Fibroblast of mammary gland (primary cell): ENCODE measurements at places on chromosomes 1 and 21.

DNA sequence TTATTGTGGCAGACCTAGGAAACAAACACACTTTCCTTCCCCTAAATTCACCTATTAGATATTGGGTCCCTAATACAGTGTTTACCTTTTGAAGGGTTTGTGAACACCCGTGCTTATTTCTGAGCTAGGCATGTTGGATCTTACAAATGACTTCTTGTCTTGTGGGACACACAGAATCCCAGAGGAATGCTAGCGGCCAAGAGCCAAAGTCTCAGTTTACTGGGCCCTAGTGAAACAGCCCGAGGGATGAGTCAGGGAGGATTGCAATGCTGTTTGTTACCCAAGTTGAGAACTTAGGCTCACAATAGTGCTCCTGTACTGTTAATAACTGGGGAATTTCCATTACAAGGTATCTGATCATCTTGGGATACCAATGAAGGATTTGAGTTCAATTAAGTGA, 100.1 kb upstream of the AKT3 start:
- DNase-seq, result peak; percentile 82

DNA sequence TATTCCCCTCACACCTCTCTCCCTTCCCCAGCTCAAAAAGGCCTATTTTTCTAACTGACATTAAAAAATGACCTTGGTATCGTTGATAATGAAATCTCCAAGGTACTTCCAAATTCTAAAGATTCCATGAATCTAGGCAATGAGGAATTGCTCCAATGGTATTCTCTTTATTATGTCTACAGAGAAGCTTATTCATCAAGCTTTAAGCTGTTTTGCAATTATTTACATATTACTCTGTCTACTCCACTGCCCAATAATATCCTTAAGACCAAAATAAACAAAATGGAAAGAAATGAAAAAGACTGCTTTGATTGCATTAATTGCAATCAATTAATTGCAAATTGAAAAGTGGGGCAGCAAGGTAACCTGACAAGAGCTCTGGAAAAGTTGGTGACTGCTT, 7.9 kb downstream of the PLPP3 start:
- no peak for DNase-seq

- no peak for DNase-seq
These were observed 35.9 kb downstream of the FCER1A start for GRCh38 chr1:159338018-159338417.

DNA sequence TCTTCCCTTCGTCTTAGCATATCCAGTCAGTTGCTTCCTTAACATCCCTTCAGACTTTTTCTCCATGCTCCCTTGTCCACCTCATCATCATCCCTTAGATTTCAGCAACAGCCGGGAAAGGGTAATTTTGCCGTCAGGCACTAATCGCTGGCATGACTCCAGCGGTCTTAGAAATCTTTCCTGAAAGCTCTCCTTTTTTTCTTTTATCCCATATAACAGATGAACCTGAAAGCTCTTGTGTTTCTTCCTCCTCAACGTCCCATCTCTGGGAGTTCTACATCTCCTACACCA, 10.4 kb upstream of the BOLA1 start:
- peak; percentile 62 for DNase-seq

- no peak for DNase-seq
These were observed 610 bp downstream of the RBM8A start for GRCh38 chr1:145926686-145927062.

DNA sequence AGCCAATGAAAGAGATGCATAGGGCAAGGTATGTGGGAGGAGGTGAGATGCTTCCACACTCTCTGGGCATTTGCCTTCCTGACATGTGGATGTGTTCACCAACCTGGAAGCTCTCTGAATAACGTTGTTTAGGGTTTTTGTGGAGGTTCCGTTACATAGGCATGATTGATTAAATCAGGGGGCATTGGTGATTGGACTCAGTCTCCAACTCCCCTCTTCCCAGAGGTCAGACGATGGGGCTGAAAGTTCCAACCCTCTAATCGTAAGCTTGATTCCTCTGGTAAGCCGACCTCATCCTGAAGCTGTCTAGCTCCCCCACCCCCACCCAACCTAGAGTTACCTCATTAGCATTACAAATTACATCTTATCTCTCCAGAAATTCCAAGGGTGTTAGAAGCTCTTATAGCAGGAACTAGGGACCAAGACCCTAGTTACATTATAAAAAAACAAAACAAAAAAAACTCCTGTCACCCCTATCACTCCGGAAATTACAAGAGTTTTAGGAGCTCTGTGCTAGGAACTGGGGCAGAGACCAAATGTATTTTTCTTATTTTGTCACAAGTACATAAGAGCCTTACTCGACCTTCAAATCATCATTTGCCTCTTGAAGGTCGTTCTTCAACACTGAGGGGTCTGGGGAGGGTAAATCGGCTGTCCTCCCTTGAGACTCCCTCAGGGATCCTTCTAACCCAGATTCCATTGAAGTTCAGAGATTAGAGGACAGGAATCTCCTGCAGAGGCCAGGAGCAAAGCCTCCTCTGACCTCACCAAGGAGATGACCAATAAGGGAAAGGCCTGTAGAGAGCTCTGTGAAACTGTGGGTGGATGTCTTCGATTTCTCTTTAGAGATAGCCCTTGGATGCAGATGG, 58.2 kb downstream of the DNTTIP2 start:
- DNase-seq, result no peak

GRCh38 chr1:90969241-90969640, 52.6 kb downstream of the ZNF644 start:
- DNase-seq, result no peak

- no peak for DNase-seq
These were observed 633.1 kb upstream of the CHRM3 start for GRCh38 chr1:238753252-238753651.

- DNase-seq, result no peak
These were observed 75.7 kb upstream of the LAMC2 start for GRCh38 chr1:183110326-183110880.

GRCh38 chr1:18320051-18320450, 160.7 kb upstream of the KLHDC7A start:
- DNase-seq, result no peak

GRCh38 chr1:117610036-117610435, 4.2 kb downstream of the TENT5C start:
- DNase-seq, result no peak

DNA sequence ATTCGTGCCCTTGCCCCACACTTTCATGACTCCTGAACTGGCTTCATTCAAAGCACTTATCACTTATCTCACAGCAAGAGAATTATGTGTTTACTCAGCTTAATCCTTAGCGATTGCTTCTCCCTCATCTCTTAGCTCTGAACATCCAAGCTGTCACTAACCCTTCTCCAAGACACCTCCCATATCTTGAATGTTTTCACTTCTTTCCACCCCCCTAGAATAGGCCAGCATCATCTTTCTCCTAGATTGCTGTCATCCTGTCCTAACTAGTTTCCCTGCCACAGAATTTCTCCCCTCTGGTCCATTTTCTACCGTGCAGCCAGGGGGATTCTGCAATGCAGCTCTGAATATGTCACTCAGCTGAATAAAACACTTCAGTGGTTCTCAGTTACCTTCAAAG, 68.6 kb upstream of the SPATA6 start:
- no peak for DNase-seq

DNA sequence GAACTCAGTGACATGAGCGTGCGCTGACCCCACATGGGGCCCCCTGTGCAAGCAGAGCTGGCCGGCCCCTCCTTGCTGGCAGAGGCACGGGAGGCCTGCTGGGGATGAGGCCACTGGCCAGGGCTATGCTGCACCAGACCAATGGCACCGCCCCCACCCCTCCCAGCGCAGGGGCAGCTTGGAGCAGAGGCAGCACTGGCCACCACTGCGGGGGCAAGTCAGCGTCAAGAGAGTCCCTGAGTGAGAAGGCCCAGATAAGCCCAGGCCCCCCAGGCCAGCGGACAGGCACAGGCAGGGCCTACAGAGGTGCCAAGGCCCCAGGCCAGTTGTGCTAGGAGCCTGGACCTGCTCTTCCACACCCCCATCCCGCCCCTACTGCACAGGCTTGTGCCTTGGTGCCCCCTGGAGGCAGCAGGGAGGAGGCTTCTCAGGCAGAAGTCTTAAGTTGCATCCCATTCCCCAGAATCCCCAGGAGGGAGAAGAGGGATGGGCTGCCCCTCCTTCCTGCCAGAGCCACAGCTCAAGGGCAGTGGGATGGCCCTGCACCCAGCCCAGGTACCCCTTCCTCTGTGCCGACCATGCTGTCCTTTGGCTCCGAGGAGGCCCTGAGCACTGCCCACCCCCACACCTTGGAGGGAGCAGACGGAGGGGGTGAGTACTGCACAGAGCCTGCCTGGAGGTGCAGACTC, 35.8 kb downstream of the EPHX1 start:
- peak; percentile 83 for DNase-seq

GRCh38 chr1:221865808-221866207, 123.9 kb upstream of the DUSP10 start:
- DNase-seq, result peak; percentile 98

- no peak for DNase-seq
These were observed 123.2 kb downstream of the MAB21L3 start for GRCh38 chr1:116234429-116234828.

GRCh38 chr21:46392921-46393320, 65.8 kb upstream of the DIP2A start:
- peak; percentile 94 for DNase-seq

GRCh38 chr1:154989195-154989860, 4.1 kb upstream of the LENEP start:
- DNase-seq, result no peak

DNA sequence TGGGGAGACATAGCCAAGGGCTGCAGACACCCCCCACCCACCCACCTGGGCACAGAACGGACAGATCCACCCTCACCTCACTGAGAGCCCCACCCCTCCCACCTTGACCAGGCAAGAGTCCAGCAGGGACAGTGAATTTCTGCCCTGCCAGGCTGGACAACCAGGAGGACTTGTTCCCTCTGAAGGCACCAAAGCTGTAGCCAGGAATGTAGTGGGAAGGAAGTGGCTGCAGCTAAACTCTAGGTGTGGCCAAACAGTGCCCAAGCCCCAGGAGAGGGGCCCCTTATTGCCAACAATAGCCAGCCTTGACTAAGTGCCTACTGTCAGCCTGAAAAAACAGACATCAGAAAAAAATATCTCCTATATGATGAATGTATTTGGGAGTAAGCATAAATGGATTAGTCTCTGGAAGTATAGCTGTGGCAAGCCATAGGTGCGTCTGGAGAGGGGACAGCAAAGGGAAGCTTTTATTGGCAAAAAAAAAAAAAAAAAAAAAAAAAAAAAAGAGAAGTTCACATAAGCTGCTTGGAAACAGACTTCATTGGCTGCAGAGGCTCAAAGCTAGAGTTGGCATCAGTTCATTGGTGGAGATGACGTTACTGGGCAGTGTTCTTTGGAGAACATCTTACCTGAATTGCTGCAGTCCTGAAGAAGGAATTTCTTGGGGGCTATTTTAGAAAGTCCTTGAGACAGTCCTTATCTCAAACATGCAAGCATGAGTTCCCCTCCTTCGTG, 64.1 kb upstream of the TMEM51 start:
- DNase-seq, result no peak

- DNase-seq, result no peak
These were observed 23.6 kb downstream of the GNPAT start for GRCh38 chr1:231264642-231265041.

DNA sequence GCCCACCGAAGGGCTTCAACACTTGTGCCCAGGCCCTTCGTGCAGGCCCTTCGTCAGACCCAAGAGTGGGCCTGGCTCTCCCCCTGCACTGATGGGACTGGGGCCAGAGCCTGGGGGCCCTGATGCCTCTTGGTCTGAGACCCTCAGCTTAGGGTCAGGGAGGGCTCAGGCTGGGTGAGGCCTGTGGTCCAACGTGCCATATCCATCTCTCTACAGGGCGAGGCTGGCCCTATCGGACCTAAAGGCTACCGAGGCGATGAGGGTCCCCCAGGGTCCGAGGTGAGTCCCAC, 15.6 kb downstream of the COL6A1 start:
- no peak for DNase-seq

- DNase-seq, result no peak
These were observed 47.7 kb downstream of the CENPF start for GRCh38 chr1:214650664-214651063.
